ENCODE measurements at places on chromosomes 3 and 15. TPM values are rescaled to one million over a fixed set of nuclear protein-coding genes. Genes with fewer than 3 reads are reported as not detected.

- H3K4me1 ChIP-seq, result no peaks in the 10 kb centered on the region
- no peaks in the 10 kb centered on the region for H3K36me3 ChIP-seq
- DNase-seq, result no peak
- no peak overlapping the region for H3K4me3 ChIP-seq
- no peaks in the 10 kb centered on the region for H3K27me3 ChIP-seq
- no peak overlapping the region for H3K27ac ChIP-seq
These were observed 519.3 kb upstream of the CADM2 start for GRCh38 chr3:84439476-84439875.

Gene SEMA3G
- total RNA-seq, result 0.79 TPM

Gene HMCES
- 35.3 TPM for total RNA-seq

Gene MME
- 0.93 TPM for total RNA-seq

GRCh38 chr15:36911322-36911944 is 188.9 kb downstream of the MEIS2 start:
- DNase-seq, result no peak
- H3K4me3 ChIP-seq, result no peak overlapping the region
- H3K27me3 ChIP-seq, result no peaks in the 10 kb centered on the region
- H3K36me3 ChIP-seq, result peaks cover 20% of the 10 kb centered on the region

Gene CLEC3B
- not detected for total RNA-seq

Gene CYP19A1
- not detected for total RNA-seq

Gene GAP43
- 11.7 TPM for total RNA-seq

Gene PAQR5
- 12.6 TPM for total RNA-seq

DNA sequence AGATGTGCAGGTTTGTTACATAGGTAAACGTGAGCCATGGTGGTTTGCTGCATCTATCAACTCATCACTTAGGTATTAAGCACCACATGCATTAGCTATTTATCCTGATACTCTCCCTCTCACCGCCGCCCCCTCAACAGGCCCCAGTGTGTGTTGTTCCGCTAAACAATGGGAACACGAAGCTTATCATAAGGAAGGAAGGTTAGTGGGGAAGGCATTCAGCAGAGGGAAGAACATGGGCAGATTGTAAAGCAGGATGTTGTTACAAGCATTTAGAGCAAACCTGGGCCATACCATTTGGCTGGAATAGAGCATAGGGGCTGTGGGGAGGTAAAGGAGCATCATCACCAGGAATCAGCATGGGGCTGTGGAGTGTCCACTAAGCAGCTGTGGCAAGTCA is 111.8 kb downstream of the SSR3 start:
- no peak overlapping the region for H3K4me3 ChIP-seq
- peaks cover 3% of the 10 kb centered on the region for H3K4me1 ChIP-seq
- peaks cover 5% of the 10 kb centered on the region for H3K27me3 ChIP-seq
- no peak for DNase-seq

Gene RETNLB
- total RNA-seq, result not detected
